Activated CD4-positive, alpha-beta T cell treated with anti-CD3 and anti-CD28 coated beads, Interleukin-2, amount 50 U/mL, for 1 hour (primary cell): ENCODE measurements at places on chromosomes 1 and 21.

DNA sequence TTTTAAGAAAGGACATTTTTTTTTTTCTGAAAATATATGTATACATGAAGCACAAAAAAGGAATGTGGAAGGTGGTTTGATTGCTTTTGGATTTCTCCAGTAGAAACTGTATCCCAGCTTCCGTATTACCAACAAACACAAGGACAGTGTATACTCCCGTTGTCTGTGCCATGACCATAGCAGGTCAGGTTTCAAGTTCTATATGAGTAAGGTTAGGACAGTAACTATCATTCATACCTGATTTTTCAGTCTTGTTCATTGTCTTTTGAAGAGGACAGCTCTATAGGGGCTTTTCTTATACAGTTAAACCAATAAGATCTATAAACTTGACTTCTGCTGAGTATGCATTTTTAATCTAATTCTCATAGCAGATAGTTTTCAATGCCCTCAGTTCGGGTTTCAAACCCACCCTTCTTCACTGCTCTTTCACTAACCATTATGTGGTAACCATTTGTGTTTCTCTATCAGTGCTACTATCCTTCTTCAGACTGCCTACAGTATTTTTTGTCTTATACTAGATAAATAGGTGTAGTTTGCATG is 19.6 kb downstream of the UBAP2L start:
- DNase-seq = no peak

DNA sequence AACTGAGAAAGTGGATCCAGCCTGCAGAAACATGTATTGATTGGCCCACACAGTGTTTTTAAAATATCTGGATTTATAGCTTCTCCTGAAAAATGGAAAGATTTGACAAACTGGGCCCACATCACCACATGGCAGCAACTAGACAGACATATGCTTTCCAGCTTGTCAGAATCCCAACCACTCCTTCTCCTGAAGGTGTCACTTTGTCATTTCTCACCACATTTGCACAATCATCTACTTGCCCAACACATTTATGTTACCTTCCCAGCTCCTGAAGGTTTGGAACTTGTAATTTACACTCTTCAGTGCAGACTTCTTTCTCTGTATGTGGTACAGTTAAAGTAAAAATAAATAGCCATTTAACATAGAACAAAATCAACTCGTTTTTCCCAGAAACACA is 126.1 kb upstream of the KIAA1614 start:
- no peak for DNase-seq

DNA sequence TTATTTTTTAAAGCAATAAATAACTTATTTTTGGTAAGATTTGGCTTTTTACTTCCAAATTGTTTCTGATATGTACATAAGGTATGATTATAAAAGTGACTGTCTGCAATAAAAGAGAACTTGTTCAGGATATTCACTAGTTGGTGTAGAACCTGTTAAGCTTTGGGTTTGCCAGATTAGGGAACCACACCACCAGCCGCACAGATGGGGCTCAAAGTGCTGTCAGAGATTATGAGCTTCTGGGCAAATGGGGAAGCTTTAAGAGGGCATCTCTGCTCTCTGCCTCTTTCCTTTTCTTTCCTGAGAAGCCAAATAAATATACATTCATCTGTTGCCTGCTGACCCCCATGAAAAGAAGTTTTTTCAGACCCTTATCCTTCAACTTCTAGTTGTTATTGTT is 25.4 kb downstream of the IVNS1ABP start:
- DNase-seq = no peak

- DNase-seq = peak; percentile 99
Measured at GRCh38 chr1:162561037-162561615, 396 bp upstream of the UAP1 start.

DNA sequence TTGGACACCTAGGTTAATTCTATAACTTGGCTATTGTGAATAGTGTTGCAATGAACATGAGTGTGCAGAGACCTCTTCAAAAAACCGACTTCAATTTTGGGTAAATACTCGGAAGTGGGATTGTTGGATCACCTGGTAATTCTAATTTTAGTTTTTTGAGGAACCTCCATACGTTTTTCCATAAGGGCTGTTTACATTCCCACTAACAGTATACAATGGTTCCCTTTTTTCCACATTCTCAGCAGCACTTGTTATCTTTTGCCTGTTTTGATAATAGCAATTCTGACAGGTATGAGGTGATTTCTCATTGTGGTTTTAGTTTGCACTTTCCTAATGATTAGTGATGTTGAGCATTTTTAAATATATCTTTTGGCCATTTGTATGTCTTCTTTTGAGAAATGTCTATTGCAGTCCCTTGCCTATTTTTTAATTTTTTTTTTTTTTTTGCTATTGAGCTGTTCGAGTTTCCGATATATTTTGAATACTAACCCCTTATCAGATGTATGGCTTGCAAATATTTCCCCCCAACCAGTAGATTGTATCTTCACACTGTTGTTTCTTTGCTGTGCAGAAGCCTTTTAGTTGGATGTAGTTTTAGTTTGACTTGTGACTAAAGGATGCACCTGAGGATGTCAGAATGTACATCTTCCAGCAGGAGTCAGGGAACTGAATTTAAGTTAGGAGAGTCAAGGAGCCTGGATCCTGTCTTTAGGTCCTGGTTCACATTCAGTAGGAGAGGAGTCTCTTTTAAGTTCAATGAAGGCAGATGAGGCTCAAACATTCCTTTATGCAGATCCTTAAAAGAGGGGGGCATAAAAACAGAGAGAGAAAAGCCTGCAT is 120.0 kb downstream of the S1PR1 start:
- no peak for DNase-seq

- DNase-seq = no peak
Measured at GRCh38 chr1:90143591-90143990, 148.7 kb downstream of the ZNF326 start.

DNA sequence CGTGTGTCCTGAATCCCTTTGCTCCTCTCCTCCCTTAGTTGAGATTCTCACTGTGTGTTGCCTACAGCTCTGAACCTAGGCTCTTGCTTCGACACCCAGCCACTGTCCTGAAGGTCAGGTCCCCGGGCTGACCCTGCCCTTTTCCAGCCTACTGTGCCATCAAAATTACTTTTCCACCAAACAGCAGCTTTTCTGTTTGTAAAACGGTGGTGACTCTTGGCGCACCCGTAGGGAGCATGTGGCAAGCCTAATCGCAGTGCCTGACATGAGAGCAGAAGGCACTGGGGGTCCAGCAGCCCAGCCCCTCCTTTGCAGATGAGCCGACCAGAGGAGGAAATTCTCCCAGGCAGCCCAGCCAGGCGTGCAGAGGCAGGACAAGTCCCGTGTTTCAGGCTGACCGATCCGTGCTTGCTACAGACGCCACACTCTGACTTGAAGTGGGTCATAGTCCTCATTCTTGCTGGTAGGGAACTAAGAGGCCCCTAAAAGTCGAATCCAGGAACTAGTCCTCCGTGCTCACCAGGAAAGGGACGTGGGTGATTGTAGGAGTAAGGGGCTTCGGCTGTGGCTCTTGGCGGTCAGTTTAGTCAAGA is 6.8 kb downstream of the GPR137B start:
- no peak for DNase-seq

- DNase-seq = no peak
Measured at GRCh38 chr1:86389307-86389706, 6.8 kb downstream of the ODF2L start.

DNA sequence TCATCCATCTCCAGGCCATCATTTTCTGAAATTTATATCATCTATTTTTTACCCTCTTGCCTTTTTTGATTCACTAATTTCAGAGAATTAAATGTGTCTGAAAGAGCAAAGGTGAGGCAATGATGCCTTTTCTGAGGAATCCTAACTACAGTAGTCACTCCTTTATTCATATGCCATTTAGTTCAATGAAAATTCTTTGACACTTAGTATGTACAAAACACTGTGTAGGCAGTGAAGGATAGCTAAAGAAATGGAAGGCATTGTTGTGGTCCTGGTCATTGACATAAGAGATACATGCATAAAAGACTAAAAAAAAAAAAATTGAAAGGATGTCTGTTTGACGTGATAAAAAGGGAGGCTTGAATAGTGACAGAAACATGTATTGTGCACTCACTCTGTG is 171.9 kb upstream of the BEND5 start:
- no peak for DNase-seq

GRCh38 chr1:184210031-184210430 is 158.5 kb downstream of the TSEN15 start:
- no peak for DNase-seq

DNA sequence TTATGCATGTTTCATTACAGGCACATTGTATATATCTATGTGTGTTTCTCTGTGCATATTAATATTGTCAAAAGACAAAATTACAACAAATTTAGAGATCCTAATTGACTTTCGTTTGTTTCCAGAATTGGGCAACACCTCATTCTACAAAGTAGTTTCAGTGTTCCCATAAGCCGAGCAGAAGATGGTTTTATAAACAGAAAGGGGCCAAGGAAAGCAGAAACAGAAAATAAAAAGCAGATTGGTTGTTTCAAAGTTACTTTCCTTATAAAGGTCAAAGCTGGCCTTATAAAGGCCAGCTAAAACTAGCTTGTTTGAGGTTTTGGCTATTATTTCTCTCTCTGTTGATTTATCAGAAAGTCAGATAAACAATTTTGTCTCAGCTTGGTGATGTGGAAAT is 116.2 kb upstream of the FGGY start:
- no peak for DNase-seq

DNA sequence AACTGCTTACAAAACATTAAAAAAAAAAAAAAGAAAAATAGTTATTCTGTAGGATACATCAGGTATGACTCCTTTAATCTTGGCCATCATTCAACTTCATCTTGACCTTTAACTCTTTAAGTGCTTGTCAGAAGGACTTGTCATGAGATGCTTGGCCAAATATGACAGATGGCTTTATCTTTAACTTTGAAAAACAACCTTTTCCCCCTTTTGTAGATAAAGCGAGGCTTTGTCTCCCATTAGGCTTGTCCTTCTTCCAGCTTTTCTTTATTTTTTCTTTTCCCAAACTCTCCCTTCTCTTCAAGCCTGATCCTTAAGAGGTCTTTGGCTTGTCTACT is 2.3 kb downstream of the SRSF10 start:
- no peak for DNase-seq

GRCh38 chr1:48939828-48940227 is 163.1 kb upstream of the BEND5 start:
- DNase-seq = no peak

- no peak for DNase-seq
Measured at GRCh38 chr21:45088116-45088515, 13.7 kb downstream of the ADARB1 start.
